Foreskin keratinocyte (primary cell): ENCODE measurements at places on chromosomes 11 and 22.

GRCh38 chr22:38694940-38695339 is 5.8 kb downstream of the JOSD1 start:
- no peak for DNase-seq

- no peak for DNase-seq
Measured at GRCh38 chr11:68460741-68461574, at the start of gene PPP6R3. Gene PPP6R3 (plus strand): TSS chr11:68460752. CDS start chr11:68537665, 76,913 bp downstream.

GRCh38 chr22:27050771-27051170 is 393.4 kb downstream of the MIAT start:
- DNase-seq: no peak

DNA sequence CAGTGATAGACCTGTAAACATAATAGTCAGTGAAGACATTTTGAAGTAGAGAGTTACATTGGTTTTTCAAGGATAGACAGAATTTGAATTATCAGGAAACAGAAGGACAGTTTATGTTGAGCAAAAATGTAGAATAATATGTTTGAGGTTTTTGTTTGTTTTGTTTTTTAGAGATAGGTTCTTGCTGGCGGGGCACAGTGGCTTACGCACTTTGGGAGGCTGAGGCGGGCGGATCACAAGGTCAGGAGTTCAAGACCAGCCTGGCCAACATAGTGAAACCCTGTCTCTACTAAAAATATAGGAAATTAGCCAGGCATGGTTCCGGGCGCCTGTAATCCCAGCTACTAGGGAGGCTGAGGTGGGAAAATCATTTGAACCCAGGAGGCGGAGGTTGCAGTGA is 35.6 kb downstream of the BCL2L13 start:
- DNase-seq: no peak

DNA sequence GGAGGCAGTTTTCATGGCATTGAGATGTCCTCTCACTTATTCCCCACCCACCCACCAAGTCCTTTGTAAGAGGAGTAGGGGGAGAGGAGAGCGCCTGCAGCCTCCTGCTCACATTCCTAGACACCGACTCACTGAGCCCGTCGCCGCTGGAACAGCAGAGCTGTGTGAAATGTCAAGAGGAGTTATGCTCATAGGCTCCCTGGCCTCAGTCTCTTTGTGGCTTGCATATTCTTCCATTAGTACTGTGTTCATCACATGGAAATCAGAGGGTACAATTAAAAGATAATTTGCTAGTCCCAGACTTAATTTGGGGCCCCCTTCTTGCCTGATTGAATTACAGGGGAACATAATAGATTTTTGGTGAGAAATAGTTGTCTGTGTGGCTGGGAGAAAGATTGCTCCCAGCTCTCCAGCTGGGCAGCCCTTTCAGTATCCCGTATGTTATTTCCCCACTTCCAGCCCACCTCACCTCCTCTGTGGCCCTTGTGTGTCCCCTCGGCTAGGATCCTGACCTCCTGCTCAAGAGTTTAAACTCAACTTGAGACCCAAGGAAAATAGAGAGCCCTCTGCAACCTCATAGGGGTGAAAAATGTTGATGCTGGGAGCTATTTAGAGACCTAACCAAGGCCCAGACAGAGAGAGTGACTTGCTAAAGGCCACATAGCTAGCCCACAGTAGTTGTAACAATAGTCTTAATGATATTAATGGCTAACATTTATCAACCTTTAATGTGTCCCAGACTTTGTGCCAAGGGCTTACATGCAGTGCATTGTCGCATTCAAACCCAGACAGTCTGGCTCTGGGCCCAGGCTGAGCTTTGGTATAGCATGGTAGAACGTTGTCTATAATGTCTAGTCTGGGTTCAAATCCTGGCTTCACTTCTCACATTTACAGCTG is 32.2 kb downstream of the LIMK2 start:
- DNase-seq: peak; percentile 45

DNA sequence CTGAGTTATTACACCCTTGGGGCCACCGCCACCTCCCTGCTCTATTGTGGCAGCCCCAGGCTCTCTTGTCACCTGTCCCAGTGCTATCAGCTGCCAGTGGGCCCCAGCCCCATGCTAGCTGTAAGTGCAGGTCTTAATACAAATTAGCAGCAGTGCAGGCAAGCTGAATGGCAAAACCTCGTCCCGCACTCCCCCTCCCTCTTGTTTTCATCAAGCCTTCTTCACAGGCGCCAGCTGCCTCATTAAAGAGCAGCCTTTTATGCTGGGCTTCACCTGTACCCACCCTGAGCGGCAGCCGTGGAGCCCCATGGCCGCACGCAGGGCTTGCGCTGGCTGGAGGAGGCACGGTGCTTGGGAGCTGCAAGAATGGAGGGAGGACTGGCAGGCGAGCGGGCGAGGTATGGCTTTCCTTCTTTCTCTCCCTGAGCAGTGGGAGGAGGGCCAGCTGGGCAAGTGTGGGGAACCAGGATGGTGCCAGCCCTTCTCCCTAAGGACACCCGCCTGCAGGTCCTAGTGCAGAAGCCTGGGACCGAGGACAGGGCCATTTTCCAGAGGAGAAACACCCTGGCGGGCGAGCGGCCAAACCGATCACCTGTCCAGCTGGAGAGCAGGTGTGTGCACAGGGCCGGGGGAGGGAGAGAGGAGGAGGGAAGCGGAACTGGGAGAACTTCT is 70.7 kb downstream of the FLI1 start:
- DNase-seq: no peak

DNA sequence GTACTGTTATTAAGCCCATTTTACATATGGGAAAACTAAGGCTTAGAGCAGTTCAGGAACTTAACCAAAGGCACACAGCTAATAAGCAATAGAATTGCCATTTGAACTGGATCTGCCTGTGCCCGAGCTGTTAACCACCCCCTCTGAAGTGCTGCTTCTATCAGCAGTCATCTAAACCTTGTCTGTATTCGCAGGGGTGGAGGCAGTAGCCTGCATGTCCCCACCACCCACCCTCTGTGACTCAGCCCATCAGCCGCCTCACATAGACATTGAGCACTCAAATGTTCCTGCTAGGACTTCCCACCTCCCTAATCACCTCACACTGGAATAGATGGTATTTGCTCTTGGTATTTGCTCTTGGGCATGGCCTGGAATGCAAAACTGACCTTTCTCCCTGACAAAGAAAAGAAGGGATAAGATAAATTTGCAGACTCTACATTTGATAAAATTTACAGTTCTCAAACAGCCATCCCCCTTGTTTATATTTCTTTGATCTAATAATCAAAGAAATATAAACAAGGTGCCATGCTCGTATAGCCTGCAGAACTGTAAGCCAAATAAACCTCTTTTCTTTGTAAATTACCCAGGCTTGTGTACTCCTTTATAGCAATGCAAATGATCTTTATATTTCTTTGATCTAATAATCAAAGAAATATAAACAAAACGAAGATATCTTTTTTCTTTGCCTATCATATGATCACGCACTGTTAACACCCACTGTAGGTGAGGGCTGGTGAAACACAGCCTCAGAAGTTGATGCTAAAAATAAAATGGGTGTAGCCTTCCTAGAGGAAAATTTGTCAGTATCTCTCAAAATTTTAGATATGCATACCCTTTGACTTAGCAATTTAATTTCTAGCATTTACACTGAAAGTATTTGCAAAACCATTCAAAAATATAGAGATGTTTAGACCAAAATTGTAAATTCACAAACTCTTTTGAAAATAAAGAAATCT is 15.9 kb downstream of the DKK3 start:
- DNase-seq: peak; percentile 43

DNA sequence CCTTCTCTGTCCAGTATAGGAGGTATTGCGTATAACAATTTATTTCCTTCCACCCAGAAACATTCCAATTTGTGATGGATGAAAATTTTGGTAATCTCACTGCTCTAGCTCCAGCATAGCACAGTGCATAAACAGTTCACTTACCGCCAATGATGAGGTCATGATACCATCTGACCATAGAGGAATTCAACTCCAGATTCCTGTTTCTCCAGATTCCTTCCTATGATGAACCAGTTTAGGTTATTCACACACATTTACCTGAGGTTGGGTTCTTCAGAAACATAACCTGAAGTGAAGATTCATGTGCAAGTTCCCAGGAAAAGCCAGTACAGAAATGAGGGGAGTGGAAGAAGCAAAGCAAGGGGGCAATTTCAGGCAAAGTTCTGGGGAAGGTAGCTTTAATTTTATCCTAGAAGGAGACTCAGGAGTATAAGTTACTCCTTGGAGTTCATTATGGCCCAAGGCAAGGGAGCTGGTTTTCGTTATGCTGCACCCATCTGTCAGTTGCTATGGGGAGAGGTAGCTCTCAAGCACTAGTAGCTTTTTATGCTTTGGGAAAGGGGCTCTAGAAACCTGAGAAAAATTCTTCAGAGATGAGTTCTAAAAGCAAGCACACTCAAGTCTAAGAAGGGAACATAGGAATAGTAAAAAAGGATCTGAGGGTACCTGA is 121.6 kb downstream of the CASP12 start:
- DNase-seq: peak; percentile 92

- DNase-seq: no peak
Measured at GRCh38 chr11:27122001-27122400, 81.4 kb downstream of the BBOX1 start.

GRCh38 chr11:83642500-83642899 is 356.3 kb upstream of the CCDC90B start:
- DNase-seq: no peak

DNA sequence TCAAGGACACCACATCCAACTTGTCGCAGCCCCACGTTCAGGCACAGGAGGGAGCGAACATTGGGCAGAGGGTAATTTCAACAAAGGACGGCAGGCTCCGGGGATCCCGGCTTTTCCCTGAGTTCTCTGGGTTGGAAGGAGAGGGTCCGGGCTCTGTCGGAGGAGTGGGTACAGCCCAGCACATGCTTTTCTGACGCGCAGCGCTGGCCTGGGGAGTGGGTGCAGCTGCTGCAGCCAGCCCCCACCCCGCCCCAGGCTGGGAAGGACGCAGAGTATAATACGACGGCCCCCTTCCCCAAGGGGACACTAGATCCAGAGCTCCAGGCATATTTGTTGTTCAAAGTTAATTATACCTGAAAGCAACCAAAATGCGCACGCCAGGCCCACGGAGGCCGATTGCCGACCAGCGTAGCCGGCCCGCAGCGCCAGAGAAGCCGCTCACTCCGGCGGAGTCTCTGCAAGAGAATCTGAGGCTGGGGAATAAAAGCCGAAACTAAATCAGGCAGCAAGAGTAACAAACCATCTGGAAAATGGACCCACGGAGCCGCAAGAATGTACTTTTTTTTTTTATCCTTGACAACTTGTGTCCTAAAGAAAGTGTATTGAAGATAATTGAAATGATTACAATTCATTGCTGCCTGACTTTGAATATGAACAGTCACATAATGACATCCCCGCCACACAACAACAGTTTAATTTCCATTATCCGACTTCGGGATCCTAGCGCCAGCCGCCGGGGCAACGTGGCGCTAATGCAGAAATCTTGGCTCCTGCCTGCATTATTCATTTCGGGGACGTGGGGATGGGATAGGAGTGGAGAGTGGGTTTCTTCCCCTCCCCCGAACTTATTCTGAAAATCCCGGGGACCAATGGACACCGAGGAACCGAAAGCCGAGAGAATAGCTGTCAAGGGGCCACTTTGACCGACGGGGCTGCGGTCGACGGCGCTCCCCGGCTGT is 14.0 kb upstream of the PAX6 start:
- DNase-seq: no peak

GRCh38 chr11:119404872-119405271 is 18.1 kb downstream of the THY1 start:
- DNase-seq: no peak

DNA sequence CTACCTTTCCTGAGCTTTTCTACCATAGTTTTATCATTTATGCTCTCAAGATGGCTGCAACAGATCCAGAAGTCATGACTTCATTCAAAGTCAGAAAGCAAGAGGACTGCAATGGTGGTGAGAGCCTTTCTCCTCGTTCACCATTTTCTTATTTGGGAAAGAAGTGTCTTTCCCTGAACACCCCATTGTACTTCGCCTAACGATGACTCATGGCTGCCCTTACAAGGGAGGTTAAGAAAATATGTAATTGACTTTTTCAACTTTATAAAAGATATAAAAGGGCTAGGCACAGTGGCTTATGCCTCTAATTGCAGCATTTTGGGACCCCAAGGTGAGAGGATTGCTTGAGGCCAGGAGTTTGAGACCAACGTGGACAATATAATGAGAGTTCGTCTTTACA is 541.7 kb downstream of the METTL15 start:
- DNase-seq: no peak

DNA sequence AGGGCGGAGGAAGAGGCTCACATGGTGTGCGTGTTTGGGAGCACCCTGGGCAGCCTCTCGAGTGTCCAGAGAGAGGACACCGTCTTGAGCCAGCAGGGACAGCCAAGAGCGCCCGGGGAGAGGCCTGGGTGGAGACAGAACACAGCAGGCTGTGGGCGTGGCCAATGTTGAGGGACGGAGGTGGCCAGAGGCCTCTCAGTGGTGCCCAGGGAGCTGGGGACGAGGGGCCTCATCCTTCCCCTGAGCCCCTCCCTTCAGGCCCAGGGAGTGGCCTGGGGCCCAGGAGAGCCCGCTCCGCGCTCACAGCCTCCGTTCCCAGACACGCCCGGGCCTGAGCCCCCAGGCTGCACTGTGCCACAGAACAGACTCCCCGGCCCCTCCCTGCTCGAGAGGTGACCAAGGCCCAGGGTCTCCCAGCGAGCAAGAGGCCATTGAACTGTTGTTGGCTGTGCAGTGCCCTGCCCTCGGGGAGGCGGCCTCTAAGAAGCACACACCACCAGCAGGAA is 48.4 kb downstream of the CDKN1C start:
- DNase-seq: no peak

- no peak for DNase-seq
Measured at GRCh38 chr11:114051558-114051957, 8.0 kb upstream of the ZBTB16 start.

DNA sequence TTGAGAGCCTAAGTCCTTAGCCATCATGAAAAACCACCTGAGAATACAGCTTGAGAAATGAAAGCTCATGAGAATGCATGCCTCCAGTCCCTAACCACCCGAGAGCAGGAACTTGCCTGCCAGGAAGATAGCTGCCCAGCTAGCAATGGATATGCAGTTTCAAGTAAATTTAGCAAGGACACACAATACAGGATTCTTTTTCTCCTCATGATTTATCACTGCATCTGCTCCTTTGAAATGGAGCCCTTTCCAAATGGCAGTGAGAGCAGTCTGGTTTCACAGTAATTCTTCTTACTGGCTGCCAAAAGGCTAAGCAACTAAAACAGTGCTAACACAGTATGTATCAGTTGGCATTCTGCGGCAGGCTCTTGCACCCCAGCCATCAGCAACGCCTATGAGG is 109.9 kb downstream of the MICAL3 start:
- DNase-seq: no peak
